ENCODE measurements at places on chromosomes 12 and 14.

DNA sequence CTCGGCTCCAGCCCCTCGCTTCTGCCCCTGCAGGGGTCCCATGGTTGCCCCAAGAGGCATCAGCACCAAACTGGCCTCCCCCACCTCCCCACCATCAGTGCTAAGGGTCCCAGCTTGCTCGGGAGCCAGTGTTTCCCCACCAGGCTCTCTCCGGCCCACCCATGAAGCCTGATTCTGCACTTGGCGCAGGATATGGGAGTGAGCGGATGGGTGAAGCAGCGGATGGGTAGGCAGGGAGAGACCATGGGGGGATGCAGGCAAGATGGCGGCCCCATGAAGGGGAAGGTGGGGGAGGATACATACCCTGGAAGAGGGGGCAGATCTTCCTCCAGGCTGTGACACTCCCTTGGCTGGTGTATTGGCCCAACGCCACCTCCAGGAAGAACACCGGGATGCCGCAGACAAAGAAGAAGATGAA is 9.7 kb downstream of the SLC6A12 start:
- DNase-seq: no peak

DNA sequence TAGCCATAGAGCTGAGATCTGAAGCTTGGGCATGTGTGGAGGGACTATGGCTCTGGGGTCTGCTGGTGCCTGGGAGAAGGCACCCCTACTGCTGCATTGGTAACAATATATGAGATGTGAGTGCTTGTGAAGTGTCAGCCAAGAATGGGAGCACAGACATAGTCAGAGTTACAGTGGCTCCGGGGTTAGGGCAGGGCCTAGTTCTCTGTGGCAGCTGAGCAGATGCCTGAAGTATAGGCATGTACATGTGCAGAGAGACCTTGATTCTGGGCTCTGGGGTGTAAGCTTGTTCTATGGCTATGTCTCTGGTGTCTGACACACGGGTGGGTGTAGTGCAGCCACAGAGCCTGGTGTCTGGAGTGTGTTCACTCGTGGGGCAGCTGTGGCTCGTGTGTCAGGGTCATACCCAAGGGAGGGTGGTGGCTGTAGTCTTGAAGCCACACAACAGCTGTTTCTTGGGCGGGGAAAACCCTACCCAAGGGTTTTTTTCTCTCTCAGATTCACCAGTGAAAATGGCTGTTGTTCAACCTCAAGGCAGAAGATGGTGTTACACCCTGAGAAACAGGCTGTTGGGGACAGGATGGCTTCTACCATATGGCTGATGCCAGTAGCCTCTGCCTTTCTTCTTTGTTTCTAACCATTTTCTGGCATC is 11.9 kb upstream of the TCL1A start:
- no peak for DNase-seq

DNA sequence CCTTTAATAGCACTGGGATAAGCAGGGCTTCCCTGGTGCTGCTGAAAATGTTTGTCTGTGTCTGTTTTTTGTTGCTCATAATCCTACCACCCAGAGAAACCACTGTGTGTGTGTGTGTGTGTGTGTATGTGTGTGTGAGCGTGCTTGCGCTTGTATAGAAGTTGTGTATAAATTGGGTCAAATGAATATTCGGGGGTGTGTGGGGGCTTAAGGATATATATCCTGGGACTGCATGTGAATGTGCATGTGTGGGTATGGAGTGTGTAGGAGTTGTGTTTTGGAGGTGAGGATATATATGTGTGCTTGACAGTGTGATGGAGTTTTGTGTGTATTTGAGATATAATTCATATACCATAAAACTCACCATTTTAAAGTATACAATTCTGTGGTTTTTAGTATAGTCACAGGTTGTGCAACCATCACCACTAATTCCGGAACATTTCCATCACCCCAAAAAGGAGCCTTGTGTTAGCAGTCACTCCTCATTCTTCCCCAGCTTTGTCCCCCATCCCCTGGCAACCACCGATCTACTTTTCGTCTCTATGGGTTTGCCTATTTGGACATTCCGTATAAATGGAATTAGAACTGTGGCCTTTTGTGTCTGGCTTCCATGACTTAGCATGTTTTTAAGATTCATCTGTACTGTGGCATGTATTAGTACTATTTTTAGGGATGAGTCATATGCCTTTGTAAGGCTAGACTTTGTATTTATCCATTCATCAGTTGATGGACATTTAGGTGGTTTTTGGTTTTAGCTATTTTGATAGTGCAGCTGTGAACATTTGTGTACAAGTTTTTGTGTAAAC is 25.6 kb downstream of the TCTN1 start:
- no peak for DNase-seq

GRCh38 chr12:2309647-2310046 is 256.9 kb downstream of the CACNA1C start:
- DNase-seq: no peak

DNA sequence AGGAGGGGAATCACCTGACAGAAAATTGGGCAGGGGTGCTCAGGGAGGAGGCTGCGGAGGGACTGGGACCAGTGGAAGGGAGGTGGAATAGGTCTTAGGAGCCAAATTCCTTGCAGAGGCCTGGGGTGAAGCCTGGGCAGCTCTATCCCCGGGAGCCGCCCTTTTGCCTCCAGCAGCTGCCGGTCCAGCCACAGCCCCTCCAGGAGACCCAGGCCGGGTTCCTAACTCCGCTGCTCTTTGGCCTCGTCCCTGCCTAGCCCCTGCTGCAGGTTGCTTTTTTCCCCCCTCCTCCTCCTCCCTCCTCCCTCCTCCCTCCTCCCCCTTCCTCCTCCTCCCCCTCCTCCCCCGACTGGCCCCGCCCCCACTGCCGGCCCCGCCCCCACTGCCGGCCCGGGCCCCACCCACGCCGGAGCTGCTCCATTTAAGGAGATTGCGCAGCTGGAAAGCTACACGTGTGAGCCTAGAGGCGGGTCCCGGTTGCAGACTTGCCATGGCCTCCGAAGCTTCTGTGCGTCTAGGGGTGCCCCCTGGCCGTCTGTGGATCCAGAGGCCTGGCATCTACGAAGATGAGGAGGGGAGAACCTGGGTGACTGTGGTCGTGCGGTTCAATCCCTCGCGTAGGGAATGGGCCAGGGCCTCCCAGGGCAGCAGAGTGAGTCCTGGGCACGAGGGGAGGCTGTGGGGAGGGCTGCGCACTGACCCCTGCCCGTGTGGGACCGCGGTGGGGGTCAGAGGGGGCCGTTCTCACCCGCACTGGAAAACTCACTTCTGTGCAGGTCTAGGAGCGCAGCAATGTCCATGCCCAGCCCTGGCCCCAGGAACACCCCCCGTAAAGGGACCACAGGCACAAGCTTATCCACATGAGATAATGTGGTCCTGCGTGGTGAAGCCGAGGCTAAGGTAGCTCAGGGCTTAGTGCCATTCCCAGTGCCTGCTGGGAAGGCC is at the start of gene TCL1B:
Gene TCL1B, plus strand, starts transcription at position 449 of the 945 bp plus-strand sequence. Its CDS starts 42 bp downstream, at position 491.
- no peak for DNase-seq

DNA sequence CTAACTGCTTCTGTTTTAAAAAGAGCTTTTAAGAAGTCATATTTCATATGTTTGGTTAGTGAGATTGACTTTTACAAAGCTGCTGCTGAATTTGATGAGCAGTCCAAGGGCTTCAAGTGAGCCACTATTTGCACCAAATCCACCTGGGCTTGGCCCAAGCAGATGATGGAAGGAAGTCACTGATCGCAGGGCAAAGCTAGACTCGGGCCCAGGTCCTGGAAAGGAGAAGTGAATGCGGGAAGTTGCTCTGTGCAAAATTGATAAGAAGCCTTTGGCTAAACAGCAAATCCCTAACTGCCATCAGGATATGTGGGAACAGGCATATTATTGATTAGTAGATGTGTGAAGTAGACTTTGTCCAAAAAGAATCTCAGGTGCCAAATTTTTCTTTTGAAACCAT is 30.5 kb downstream of the PLXNC1 start:
- DNase-seq: no peak

DNA sequence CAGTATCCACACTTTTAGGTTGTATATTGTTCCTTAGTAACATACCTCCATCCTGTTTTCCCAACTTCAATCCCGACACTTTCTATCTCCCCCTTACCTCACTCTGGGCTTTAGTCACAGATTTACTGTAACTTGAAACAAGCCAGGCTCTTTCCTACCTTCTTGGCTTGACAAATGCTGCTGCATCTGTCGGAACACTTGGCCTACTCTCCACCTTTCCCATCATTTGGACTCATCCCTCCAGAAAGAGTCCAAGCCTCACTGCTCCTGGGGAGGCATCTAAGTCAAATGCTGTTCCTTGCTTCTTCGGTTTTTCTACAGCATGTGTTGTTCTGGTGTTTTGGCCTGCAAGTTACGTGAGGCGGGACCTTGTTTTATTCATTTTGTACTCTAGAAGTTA is 142.4 kb downstream of the DACT1 start:
- DNase-seq: no peak

DNA sequence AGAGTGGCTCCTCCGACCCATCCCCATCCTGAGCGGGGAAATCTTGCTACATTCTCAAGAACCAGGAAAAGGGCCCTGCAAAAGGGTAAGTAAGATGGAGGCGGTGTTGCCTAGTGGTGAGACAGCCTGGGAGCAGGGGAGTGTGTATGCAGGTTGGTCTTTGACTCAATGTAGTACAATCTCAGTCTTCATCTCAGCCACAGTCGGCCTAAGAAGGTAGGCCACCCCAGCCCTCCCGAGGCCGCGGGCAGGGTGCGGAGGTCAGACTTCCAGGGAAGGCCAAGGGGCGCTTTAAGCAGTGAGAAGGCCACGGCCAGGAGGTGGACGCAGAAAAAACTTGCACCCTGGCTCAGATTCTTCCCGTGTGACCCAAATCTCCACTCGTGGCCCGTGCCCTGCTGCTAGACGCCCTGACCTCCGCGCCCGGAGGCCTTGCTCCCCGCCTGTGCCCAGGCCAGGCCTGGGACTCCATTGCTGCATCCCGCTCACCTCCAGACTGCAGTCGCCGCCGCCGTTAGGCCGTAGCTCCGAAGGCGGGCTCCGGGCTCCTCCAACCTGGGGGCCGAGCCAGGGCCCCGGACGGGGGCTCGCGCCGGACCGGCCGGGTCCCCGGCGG is 435 bp downstream of the FOXM1 start:
- peak; percentile 67 for DNase-seq

GRCh38 chr12:108268397-108268796 is 70.7 kb downstream of the CMKLR1 start:
- no peak for DNase-seq
